Stimulated activated CD8-positive, alpha-beta memory T cell treated with anti-CD3 and anti-CD28 coated beads, Interleukin-4, amount 100 ng/mL, for 1 hour (primary cell): ENCODE measurements at places on chromosomes 5 and 9.

DNA sequence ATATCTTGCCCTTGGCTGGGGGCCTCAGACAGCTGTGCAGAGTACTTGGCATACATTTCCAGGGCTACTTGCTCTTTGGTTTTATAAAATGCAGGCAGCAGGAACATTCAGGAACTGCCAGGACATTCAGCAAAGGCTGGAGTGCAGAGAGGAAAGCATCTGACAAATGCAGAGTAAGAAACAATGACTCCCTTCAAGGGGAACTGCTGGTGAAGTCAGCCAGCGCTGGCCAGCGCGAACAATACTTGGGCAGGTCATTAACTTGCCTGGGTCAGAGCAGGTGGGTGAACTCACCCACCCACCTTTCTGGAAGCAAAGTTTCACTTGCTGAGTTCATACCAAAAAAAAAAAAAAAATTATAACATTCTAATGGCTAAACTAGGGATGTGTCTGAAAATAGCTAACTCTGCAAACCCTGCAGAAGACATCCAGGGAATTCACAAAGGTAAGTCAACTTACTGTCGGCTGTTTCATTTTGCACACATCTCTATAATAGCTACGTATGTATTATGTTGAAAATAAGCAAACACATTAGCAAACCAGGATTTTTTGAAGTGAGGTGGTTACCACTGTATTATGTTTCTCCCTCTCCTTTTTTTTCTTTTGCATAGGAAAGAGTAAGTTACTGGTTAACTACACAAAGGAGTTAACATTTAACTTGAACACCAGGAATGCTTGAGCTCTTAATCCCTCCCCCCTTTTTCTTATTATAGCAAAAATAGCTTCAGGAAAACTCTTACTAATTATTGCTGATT, 152.2 kb downstream of the GLIS3 start:
- no peak for DNase-seq

DNA sequence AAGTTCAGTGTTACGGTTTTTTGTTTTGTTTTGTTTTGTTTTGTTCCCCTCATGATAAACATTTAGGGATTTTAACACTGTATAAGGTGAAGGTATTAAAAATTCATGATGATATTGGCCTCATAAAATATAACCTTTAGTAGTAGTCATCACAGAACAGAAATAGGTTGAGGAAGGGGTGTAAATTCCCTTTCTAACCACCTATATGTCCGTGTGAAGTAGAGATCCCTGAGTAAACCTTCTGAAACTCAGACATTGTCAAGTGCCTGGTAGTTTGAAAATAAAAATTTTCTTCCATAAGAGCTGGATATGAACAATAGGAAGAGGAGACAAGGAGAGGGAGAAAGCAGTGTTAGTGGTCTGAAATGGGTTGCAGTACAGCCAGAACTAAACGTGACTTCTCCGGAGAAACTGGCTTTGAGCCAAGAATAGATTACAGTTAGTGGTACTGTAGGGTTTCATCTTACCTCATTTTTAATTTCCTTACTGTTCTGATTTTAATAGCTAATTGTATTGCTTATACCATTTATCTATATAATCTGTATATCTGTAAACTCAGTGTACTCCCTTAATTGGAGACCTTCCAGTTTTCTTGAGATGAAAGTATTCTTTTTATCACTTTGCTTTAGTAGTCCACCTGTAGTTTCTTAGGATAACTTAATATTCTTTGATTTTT, 18.3 kb downstream of the UGCG start:
- no peak for DNase-seq

GRCh38 chr5:64814073-64814472, 45.3 kb downstream of the CWC27 start:
- no peak for DNase-seq

DNA sequence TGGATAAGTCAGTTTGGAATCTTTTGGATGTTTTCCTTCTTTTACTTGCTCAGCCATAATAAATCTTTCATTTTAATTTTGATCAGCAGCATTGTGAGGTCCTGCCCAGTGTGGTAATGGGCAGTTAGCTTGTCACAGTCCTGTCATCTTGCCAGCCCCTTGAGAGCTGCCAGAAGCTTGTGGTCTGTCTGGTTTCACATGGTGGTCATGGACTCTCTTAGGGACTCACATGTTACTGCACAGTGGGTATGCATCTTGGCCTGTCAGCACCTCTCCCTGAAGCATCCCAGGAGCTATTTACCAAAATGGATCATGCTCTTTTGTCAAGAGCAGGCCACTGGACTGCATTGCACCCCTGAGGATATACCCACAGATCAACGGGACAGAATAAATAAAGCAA, 60.3 kb downstream of the DAPK1 start:
- DNase-seq: no peak

DNA sequence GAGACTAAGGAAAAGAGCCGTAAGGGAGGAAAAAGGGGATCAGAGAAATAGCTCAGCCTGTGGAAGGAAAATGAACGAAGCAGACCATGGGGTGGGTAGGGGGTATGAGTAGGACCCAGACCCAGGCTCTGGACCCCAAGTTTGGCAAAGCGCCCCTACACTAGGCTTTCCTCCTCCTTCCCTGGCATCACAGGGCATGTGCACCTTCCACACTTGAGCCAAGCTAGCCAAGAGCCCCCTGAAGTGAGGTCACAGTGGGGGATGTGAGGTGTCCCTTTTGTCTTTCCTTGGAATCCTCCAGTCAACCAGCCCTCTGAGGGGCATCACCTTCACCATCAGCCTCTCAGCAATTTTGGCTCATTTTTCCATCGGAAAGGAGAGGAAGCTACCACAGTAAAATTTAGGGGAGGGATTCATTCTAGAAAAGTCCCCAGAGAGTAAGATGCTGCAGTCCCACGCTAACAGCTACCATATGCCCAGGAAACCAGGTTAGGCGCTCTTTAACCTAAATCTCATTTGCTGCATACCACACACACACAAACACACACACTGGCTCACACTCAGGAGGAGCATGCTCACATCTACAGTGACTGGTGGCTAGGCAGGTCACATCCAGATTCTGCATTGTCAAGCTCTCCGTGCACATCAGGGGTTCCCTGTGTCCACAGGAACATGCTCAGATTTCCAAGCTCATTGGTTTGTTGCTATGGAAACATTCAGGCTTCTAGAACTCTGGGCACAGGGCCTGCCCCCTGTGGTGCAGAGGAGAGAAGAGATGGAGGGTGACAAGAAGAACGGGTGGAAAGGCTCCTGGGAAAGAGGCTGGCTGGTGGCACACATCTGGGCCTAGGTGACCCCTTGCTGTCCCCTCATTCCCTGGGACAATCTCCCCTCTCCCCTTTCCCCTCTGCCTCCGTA, 9.9 kb downstream of the REEP2 start:
- no peak for DNase-seq

DNA sequence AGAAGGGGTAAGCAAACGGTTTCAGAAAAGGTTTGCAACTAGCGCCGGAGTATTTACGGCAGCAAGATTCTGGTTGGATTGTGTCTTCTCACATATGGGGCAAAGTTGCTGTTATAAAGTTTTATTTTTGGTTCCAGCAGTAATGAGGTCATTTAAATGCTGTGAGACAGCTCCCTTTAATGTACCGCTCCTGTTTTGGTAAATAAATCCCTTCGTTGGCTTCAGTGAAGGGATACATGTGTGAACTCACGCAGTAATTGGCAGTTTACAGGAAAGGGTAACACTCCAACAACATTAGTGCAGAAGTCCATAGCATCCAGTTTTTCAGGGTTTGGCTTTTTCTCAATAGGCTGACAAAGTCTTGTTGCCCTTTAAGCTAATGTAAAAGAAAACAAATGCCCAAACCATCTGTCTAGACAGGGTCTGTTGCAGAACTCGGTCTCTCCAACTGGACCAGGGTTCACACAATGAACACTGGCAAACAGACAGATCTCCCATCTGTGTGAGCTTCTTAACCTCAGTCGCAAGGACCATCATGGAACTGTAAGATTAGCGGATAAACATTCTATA, 184.0 kb downstream of the GOLPH3 start:
- DNase-seq: no peak

DNA sequence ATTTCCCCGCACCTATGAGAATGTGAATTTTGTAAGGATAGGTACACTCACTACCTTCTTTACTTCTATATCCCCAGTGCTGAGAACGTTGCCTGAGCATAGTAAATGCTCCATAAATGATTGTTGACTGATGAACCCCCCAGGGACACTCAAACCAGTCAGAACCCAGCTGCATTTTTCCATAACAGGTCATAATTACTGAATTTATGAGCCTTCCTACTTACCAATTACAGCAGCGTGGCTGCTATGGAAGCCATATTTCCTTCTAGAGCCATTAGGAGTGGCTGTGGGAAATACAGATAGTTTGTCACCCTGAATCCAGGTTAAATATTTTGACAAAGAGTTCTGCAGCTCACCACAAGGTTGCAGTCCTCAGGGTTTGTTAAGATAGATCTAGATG, 135.0 kb downstream of the TAF11L14 start:
- no peak for DNase-seq

DNA sequence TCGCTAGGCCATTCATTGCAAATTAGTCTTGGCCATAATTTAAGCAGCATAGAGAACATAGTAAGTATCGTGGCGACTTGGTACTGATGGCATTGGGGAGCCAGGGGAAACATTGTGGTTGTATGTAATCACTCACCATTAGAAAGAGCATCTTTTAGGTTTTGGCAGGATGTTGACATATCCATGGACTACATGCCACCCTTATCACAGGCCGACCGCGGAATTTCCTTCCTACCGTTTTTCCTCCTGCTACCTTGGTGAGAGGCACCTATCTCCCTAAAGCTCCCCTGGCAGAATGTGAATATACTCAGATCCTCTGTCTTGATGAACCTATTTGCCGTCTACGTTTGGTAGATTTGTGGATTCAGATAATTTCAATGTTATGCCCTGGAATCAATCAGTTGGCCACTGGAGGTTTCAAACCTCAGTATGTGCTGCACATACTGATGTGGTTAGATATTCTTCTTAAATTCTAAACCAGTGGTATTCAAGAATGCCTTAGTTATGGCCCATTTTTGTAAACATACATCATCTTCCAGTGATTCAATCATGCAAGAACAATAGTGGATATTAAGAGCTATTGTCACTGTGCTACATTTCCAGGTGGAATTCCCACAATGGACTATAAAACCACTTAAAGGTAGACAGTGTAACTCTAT, 271.0 kb upstream of the HAPLN1 start:
- no peak for DNase-seq

- no peak for DNase-seq
Measured at GRCh38 chr5:32848681-32849080, 137.6 kb downstream of the NPR3 start.

DNA sequence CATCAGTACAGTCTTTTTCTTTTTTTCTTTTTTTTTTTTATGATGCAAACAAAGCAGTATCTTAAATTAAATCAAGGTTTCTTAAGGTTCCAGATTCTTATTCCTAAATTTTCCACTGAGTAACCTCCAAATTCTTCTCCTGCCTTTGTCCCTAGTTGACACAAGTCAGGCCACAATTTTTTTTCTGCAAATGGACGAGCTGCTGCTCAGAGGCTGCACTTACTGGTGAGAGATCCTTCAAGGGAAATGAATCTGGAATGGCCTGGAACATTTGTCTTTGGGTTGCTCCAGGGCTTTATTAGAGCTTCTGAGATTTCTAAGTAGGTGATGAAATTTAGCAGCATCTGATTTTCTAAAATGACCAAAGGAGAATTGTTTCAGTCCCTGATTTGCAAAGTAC, 39.3 kb downstream of the PIK3R1 start:
- DNase-seq: no peak

DNA sequence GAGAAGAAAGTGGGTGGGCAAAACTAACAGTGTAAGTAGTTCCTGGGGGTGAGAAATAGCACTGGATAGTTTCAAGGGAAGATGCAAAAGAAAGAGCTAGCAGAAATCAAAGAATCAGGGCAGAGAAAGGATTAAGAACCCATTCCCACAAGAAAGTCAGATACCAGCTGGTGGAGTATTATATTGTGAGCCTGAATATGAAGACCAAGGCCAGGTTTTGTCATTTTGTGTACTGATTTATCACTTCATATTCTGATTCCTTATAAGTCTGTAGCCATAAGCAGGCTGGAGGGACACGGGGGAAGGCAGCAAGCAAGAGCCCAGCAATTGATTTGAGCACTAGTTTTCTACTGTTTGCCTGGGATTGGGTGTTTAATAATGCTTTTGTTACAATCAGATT, 80.2 kb downstream of the FREM1 start:
- DNase-seq: no peak

DNA sequence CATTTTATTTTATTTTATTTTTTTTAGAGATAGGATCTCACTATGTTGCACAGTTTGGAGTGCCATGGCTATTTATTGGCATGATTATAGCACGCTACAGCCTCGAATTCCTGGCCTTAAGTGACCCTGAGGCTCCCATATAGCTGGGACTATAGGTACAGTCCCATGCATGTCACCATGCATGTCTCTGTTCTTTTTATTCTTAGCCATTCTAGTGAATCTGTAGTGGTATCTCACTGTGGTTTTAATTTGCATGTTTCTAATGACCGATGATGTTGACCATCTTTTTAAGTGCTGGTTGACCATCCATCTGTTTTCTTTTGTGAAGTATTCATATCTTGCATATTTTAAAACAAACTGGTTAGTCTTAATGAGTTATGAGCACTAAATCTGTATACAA, 76.1 kb downstream of the SLC44A1 start:
- DNase-seq: no peak

GRCh38 chr9:131899296-131900228, 159.7 kb upstream of the RAPGEF1 start:
- DNase-seq: no peak

GRCh38 chr5:13581132-13581531, 363.4 kb downstream of the DNAH5 start:
- no peak for DNase-seq

DNA sequence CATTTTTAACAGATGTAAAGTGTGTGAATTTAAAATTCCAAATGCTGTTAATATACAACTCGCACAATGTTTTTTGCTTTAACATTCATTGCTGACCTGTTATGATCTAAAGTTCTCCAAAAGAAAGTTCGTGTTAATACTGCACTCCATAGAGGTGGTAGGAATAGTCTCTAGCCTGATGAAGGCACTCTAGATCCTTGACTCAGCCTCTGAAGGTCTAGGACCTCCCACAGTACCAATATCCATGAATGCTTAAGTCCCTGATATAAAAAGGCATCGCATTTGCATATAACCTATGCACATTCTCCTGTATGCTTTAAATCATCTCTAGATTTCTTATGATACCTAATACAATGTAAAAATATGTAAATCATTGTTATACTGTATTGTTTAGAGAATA, 213.6 kb downstream of the EFNA5 start:
- no peak for DNase-seq

DNA sequence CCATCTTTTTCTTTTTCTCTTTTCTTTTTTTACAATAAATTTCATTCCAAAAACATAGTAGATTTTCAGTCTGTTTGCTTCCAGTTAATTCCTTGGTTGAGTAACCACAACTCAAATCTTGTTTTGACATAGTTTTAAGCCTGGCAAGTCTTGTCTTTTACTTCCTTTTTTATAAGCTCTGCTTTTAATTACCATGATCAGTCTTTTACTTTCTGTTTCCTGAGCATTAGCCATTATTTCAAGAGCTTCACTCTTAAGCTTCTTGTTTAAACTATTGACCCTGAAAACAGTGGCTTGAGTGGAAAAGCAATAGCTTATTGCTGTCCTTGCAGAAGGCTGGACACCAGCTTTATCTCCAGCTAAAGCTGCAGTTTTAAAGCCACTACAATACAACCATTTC, 1363.3 kb downstream of the MAT2B start:
- DNase-seq: no peak
